ENCODE measurements at places on chromosomes 5 and 9.

- no peak for DNase-seq
Measured at GRCh38 chr5:65142511-65143011, 339.2 kb downstream of the ADAMTS6 start.

DNA sequence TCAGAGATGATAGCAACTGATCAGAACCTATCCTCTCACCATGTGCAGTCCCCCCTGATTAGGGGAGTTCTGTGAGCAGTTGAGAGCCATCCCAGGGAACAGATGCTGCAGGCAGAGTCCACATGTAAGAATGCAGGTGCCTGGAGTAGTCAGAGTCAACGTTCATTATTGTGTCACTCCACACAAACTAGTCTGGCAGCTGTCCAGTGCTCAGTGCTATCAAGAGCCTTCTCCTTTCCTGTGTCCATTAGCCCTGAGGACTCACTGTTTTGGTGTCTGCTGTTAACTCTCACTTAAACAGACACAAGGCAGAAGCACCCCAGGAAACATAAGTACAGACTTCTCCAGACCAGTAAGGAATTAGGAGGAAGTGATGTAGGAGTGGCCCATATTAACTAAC, 2.5 kb downstream of the SH3TC2 start:
- DNase-seq = no peak

GRCh38 chr5:177178733-177179304, 45.2 kb downstream of the NSD1 start:
- no peak for DNase-seq

DNA sequence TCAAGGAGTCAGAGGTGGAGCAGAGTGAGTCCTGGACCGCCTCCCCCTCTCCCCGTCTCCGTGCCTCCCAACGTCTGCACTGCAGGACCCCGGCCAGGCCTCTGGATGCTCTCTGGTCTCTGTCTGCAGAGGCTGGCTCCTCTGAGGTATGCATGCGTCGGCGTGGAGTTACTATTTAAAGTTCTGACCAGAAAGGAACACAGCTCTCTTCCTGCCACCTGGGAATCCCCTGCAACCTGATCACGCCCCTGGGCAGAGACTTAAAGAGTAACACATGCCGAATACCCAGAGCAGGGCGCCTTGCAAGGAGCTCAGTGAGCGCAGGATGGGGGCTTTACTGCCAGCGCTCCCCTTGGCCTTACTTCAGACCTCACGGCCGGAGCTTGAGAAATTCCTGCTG, 16.0 kb downstream of the ANXA6 start:
- no peak for DNase-seq

GRCh38 chr5:102753889-102754766, 977 bp upstream of the PAM start:
- no peak for DNase-seq

DNA sequence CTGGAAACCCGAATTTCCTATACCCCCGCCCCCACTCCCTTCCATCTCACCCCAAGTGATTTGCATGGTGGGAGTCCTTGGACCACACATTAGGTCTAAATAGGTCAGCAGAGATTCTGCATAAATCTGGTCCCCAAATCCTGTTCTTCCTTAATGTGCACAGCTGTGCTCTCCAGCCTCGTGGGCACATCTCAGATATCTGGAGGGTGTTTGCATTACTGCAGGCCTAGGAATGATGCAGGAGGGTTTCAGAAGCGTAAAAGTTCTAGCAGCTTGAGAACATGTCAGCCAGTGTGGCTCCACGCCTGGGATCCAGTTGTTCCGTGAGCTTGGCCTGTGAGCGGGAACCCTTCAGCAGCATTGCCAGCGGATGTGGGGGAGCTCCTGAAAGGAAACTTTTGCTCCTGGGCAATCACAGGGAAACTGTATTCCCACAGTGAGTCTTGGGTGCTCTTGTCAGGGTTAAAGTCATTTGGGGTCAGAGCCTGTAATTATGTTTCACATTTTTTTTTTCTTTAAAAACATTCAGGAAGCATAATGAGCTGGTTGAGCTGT, 12.9 kb downstream of the ARHGAP26 start:
- DNase-seq = no peak

DNA sequence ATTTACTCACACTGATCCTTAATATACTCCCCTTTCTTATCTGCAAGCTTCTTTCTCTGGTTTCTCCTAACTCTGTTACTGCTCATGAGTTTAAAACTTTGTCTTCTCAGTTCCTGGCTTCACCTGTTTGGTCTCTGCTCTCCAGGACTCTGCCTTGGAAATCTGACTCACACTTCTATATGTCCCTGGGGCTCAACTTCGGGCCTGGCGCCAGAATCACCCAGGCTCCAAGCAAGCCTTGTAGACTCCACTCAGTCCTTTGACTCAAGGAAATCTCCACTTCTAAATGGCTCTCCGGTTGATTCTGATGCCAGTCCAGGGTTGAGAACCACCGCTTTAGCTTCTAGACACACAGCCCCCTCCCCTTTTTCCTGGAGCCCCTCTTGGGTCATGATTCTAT, 57.8 kb downstream of the TMC1 start:
- no peak for DNase-seq

DNA sequence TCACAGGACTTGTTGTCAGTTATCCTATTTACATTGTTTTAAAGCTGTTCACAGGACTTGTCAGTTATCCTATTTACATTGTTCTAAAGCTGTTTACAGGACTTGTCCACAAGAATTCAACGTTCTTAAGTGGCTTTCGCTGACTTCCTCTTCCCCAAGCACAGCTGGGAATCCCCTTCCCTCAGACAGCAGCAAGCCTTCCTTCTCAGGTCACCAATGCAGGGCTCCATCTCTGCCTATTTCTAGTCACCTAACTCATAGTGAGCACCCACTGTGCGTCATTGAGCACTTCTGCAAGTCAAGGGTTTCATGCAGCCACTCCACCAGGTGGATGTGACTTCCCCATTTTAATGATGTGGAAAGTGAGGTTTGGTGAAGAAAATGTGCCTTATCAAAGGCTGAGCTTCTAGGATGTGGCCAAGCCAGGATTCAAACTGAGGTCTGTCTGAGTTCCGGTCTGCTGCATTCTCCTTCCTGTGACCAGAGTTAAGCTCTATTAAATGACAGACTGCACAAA, 109.8 kb upstream of the ZNF462 start:
- no peak for DNase-seq

DNA sequence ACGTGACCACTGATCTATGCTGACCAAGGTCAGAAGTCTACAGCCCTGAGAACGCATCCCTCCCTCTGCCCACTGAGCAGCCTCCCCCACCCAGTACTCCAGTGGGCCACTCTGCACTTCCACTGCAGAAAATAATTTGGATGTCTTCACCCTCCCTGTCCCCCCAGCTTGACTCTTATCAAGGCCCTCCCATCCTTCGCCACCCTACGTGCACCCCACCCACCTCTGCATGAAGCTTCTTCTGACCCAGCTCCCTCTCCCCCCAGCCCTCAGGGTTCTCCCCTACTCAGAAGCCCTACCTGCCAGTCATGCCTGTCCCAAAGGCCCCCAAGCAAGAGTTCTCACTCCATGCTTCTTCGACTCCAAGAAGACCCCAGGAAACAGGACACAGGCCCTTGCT, 138.5 kb upstream of the FSTL4 start:
- DNase-seq = no peak

GRCh38 chr5:167453246-167454030, 838.0 kb upstream of the WWC1 start:
- DNase-seq = no peak

GRCh38 chr5:6765612-6766525, 52.6 kb downstream of the TENT4A start:
- peak; percentile 54 for DNase-seq

- no peak for DNase-seq
Measured at GRCh38 chr9:86304236-86304730, 21.9 kb upstream of the ISCA1 start.

GRCh38 chr5:125408448-125409233, 662.2 kb upstream of the ZNF608 start:
- no peak for DNase-seq

- DNase-seq = no peak
Measured at GRCh38 chr9:130830231-130830760, 4.8 kb upstream of the ABL1 start.

DNA sequence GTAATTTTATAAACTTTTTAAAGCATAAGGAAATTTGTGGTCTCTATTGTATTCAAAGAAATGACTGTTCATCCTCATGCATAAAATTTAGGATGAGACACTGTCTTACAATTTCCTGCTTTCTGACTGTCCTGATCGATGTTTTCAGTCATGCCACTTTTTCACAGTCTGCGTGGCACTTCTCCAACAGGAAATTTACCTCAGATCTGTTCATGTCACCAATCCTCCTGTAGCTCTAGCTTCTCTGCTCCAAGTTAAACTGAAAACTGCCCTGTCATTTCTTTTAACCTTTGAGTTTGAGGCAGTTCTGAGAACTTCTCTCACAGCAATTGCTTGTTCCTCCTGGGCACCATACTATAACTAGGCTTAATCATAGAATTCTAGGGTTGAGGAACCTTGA, 455.1 kb downstream of the EFNA5 start:
- DNase-seq = no peak

DNA sequence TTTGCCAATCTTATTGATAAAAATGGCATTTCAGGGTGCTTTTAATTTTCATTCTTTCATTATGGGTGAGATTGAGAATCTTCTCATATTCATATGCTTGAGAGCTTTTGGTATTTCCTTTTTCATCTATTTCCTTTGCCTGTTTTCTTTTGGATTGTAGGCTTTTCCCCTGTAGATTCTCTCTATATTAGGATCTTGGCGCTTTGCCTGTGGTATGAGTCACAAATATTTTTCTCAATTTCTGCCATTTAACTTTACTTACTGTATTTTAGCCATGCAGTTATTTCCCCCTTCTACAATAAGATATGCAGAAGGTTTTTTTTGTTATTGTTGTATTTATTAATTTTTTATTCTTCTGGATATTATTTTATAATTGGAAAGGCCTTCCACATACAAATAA, 21.5 kb upstream of the KLF9 start:
- DNase-seq = no peak

GRCh38 chr9:108900176-108900575, 33.7 kb downstream of the ELP1 start:
- DNase-seq = no peak

DNA sequence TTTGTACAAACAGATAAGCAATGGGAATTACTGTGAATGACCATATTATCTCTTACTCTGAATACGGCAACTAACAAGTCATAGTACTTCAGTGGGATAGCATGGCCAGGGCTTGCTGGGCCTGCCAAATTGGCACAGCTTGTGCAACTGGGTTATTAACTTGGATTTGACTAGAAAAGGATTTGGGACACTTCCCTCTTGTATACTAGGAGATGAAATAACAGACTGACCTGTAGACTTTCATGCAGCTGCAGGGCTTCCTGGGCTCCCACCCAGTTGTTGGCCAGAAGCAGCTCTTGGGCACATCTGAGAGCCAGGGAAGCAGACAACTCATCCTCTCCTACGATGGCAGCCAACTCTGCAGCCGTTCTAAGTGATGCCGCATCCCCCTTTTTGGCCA, 39.8 kb downstream of the CNOT8 start:
- peak; percentile 6 for DNase-seq

DNA sequence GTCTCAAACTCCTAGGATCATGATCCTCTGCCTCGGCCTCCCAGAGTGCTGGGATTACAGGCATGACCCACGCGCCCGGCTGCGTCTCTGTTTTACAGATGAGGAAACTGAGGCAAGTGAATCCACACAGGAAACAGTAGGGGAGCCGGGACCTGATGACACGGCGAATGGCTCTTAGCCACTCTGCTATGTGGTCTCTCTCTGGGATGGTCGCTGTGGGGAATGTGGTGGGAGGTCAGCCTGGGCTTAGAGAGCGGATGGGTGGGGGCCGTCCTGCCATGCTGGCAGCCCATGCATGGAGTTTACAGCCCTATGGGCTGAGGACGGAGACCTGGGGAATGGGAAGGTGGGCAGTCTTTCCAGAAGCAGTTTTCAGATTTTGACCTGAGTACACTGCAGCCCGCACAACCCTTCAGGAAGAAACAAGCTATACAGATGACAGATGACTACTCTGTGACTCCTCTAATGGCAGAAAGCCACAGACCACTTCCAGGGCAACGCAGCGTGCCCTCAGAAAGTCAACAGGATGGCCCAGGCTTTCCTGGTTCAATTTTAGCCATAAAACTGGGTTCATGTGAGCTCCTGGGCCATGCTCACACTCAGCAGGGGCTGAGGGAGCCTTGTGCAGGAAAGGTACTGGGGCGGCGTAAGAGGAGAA, 136.1 kb upstream of the RAPGEF1 start:
- no peak for DNase-seq

DNA sequence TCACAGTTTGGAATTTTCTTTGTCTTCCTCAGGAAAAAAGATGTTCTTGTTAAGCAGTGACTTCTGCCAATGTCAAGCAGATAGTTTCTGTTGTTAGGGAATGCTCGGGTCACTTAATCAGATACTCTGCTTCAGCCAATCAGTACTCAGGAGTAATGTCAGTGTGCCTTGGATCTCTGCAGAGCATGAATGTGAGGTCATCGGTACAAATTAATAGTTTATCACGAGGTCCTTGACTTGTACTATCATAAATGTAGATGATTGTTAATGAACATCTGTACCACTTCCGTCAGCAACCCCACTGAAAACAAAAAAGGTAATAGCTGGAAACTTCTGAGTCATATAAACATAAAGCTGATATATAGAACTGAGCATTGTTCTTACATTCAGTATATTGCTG, 73.6 kb downstream of the FBXL7 start:
- no peak for DNase-seq

GRCh38 chr5:177557041-177557647, 2.8 kb upstream of the FAM193B start:
- DNase-seq = no peak

GRCh38 chr5:110653231-110653970, 73.1 kb downstream of the TMEM232 start:
- no peak for DNase-seq

DNA sequence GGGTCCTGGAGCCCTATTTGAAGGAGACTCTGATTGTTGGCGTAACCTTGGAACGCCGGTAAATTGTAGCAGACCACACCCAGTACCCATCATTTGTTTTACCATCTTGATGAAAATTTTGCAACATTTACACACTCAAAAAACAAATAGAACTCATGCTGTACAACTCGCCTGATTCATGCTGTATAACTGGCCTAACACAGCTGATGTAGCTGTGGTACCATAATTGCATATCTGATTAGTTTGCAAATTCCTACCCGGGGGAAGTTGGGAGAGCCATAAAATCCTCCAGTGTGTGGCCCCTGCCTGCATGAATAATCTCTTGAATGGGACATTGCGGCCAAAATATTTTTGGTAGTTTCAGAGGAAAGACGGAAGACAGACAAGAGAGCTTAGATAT, 9.7 kb downstream of the NIPAL4 start:
- DNase-seq = no peak

DNA sequence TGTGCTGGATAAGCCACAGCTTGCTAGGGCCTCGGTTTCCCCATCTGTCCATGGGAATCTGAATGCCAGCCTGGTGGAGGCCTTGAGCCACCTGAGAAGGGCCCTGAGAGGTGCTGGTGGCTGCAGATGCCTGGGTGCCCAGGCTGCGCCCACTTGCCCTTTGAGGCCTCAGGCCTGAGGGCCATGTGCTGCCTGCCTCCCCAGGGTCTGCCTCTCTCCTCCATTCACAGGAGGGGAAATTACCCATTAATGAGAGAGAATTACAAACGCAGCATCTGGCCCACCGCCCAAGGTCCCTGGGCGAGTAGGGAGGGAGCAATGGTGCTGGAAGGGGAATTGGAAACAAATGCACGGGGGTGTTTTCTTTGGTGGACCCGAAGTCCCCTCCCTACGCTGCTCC, 59.6 kb downstream of the BARX1 start:
- no peak for DNase-seq

GRCh38 chr9:123131258-123131657, 97.8 kb downstream of the GPR21 start:
- no peak for DNase-seq

Measured in anterior cingulate cortex (tissue), 58 donors.